ENCODE measurements at places on chromosomes 3 and 15. TPM values are rescaled to one million over a fixed set of nuclear protein-coding genes. Genes with fewer than 3 reads are reported as not detected.

- no peak for DNase-seq
Observed at GRCh38 chr3:188152660-188153436, 1.1 kb upstream of the LPP start.

GRCh38 chr3:151789853-151790463 lies 24.0 kb upstream of the AADAC start:
- DNase-seq = no peak

DNA sequence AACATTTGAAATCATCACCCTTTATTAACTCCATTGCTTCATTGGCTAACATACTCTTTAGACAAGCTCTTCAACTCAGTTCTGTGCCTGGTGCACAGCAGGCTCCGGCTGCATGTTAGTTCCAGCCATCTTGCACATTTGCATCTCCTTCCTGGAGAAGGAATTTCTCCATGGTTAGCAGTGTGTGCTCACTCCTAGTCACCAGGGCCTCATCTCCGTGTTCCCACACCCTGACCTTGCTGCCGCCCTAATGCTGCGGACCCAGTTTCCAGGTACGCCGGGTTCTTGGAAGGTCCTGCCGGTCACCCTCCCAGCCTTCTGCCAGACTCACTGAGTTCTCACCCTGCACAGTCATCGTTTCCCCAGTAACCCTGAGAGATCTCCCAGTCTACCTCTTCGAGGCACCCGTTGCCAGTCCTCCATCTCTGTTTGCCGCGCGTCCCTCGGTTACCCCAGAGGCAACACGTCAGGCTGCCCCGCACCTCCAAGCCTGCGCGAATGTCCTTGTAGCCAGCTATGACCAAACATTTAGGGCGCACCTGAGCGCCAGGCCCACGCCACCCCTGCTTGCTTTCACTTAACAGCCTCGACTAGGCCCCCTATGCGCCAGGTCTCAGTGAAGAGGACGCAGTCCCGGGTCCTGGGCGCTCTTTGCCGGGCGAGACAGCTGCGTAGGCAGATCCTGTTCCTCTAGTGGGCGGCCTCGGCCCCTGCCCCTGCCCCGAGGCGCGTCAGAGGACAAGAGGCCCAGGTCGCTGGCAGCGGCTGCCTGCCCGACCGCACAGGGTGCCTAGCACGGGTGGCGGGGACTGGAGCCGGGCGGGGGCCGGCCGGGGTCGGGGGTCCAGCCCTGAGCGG lies 747 bp upstream of the ZNF592 start:
- DNase-seq = peak; percentile 61

DNA sequence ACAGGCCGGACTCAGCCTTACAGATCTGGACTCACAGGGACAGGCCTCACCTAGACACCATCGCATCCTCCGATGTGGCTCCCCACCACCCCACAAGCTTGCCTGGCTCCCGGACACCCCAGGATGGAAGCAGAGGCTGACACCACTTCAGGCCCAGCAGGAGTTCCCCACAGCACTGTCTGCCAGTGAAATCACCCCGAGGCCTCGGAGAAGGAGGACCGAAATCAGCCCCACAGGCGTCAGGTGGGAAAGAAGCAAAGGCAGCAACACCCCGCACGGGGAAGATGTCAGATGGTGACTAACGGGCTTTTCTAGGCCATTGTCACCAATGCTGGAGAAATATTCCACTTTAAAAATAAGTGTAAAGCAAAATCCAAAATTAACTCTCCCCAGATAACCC lies 18.6 kb downstream of the ADCY5 start:
- DNase-seq = no peak

DNA sequence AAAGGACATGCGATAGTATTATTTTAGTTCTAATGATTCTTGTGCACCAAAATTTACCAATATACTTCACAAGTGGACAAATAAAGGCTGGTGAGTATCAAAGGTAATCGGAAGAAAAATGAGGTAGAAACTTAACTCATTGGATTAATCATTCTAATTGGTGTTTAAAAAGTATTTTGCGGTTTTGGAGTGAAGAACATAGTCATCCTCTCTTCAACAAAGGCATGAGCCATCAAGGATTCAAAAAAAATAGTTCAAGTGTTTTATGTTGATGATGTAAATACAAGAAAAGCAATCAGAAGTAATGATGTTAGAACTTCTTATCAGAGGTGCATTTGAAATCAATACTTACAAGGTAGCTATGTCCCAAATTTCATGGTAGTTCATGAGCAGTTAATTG lies 221.5 kb downstream of the P3H2 start:
- DNase-seq = no peak

DNA sequence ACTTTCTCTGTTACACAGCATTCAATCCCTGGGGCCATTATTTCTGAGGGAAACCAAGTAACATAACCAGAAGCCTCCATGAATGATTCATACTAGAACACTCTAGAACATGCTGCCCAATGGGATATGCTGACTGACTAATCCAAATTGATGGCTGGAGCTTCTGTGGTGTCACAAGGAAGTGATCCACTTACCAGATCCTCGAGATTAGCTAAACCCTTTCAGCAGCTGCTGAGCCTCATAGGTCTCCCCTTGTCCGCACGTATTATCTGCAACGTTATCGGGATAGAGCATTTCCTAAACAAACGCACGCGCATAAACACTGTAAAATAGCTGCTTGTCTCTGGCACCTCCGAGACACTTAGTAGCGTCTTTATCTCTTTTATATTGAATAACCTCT lies 61.2 kb upstream of the PROK2 start:
- peak; percentile 48 for DNase-seq

- DNase-seq = no peak
Observed at GRCh38 chr3:108106031-108106430, 15.2 kb upstream of the CD47 start.

DNA sequence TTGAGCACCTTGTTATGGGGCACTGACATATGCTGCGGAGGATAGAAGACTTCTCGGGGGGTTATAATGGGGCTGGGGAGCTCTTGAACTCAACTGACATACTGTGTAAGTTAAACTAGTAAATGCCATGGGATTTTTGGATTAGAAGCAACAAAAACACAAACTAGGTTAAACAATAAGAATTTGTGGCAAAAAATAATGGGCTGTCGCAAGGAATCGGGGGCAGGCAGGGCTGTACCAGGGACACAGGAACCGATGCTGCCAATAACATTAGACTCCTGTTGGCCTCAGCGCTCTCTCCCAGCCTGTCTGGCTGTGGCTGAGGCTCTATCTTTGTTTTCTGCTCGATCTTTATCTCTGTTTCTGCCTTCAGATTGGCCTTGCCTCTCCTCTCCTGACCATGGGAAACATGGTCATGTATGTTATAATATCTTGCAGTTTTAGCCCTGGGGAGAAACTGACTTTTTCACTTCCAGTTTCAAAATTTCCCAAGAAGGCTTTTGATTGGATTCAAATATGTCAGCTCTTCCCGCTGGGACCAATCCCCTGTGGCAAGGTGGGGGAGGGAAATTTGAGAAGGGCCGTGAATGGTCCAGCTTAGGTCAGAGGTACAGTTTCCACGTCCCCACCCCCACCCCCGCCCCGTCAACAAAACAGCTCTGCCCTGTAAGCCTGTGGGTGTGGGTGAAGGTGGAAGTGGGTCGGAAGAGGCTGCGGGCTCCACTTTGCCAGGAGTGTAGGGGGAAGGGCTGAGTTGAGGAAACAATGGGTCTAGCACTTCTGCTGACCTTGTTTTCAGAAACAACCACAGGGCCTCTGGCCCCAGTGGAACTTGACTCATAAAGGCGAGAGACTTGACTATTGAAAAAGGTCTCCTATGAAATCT lies 161.1 kb upstream of the TBL1XR1 start:
- DNase-seq = peak; percentile 95

PRRT3 gene
- 3.0 TPM for total RNA-seq

TOPAZ1 gene
- not detected for total RNA-seq

PYGO1 gene
- 12.4 TPM for total RNA-seq

- no peak for DNase-seq
Observed at GRCh38 chr3:100001526-100002270, 112.6 kb downstream of the FILIP1L start.

FOXB1 gene
- not detected for total RNA-seq

GRCh38 chr15:63369296-63369695 lies 12.3 kb downstream of the CA12 start:
- DNase-seq = no peak

DNA sequence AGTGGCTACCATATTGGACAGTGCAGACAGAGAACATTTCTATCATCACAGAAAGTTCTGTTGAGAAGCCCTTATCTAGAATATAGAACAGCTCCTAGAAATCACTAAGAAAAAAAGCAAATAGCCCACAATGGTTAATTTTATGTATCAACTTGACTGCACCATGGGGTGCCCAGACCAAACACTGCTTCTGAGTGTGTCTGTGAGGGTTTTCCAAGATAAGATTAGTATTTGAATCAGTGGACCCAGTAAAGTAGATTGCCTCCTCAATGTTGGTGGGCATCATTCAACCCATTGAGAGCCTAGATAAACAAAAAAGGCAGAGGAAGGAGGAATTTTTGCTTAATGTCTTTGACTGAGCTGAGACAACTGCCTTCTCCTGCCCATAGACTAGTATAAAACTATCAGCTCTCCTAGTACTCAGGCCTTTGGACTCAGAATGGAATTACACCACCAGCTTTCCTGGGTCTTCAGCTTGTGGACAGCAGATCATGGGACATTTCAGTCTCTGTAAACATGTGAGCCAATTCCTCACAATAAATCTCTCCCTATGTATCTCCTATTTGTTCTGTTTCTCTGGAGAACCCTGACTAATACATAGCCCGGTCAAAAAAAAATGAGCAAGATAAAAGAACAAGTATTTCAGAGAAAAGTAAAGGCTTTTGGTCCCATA lies 55.9 kb upstream of the OXTR start:
- no peak for DNase-seq

DNA sequence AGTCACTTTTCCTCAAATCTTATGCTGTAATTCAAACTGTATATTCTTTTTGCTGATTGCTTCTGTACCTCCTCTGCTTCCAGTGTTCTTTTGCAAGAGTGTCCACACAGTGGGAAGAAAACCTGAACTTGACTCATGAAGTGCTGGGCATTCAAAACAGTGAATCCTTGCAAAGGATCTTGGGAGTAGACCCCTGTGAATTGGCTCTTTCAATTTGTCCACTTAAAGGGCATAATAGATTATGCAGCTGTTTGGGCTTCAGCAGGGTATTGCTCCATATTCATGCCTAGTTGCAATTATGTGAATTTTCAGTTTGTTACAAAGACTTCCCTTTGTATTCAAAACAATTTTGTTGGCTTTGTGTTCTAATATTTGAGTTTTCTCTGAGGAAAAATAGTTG lies 11.4 kb downstream of the ZFAND6 start:
- peak; percentile 58 for DNase-seq
